Left colon (tissue), 2 donors: ENCODE measurements at places on chromosomes 3 and 15.
A peak's percentile ranks its signal among the peaks of the same experiment; 100 is the strongest.

- no peak for DNase-seq
These were observed 329.8 kb upstream of the RASGRP1 start for GRCh38 chr15:38894243-38894948.

- DNase-seq: no peak
These were observed 80.7 kb downstream of the ABI3BP start for GRCh38 chr3:100912571-100912970.

DNA sequence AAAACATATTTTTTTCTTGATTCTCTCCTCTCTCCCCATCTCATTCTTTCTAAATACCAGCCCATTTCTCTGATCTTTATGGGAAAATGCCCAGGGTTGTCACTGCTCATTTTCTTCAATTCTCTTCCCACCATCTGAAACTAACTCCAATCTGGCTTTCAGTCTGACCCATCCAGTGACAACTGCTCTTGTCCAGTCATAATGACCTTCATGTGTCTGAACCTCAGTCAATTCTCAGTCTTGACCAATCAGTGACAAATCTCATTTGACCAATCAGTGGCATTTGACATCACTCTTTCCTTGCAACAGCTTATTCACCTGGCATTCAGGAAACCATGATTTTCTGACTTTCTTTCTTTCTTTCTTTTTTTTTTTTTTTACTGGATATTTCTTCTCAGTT, 15.1 kb downstream of the VEPH1 start:
- no peak for DNase-seq

DNA sequence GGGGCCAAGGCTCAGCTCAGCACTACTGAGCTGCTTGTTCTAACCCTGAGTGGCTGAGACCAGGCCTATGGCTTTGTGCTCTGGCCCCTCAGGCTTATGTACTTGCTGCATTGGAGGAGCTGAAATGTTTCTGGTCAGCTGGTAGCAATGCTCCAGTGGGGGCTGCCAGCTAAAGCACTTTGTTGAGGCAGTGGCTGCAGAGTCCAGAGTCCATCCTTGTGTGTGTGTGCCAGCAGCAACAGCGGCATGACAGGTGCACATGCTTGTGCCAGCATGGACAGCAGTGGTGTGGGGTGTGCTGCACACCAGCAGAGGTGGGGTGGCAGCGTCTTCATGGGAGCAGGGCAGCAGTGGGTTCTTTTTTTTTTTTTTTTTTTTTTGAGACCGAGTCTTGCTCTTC, 169.1 kb downstream of the VPS8 start:
- peak; percentile 57 for DNase-seq

GRCh38 chr15:97071668-97072067, 741.2 kb downstream of the NR2F2 start:
- no peak for DNase-seq

- DNase-seq: no peak
These were observed 78.0 kb downstream of the GMPS start for GRCh38 chr3:155948476-155948875.
